Aortic smooth muscle cell (primary cell): ENCODE measurements at places on chromosomes 5 and 9. TPM values are rescaled to one million over a fixed set of nuclear protein-coding genes. Genes with fewer than 3 reads are reported as not detected.

The ST8SIA4 gene
- 0.19 and 0.26 TPM in 2 replicates for total RNA-seq

The UAP1L1 gene
- total RNA-seq, result 14.0 and 19.0 TPM in 2 replicates

The GLDC gene
- total RNA-seq, result 3.3 and 5.5 TPM in 2 replicates

The REEP2 gene
- total RNA-seq, result 6.8 and 10.2 TPM in 2 replicates

The ZNF879 gene
- total RNA-seq, result 4.6 and 5.0 TPM in 2 replicates

The TMEM252 gene
- not detected in 2 replicates for total RNA-seq

The CAMK4 gene
- 0.37 and 0.66 TPM in 2 replicates for total RNA-seq

The ORM2 gene
- not detected in 2 replicates for total RNA-seq

The SLC23A1 gene
- total RNA-seq, result not detected in 2 replicates

The RAI14 gene
- total RNA-seq, result 80.5 and 89.8 TPM in 2 replicates

The PCSK5 gene
- total RNA-seq, result 7.1 and 9.4 TPM in 2 replicates

The GDA gene
- under 0.01 TPM in 1 of 2 replicates, not detected in the other for total RNA-seq

The MEGF10 gene
- 0.06 and 0.13 TPM in 2 replicates for total RNA-seq

The REXO4 gene
- 11.9 and 16.8 TPM in 2 replicates for total RNA-seq

The NUTM2F gene
- not detected in 2 replicates for total RNA-seq

The SH3RF2 gene
- total RNA-seq, result 1.8 and 2.3 TPM in 2 replicates
